ENCODE measurements at places on chromosomes 2 and 18.

DNA sequence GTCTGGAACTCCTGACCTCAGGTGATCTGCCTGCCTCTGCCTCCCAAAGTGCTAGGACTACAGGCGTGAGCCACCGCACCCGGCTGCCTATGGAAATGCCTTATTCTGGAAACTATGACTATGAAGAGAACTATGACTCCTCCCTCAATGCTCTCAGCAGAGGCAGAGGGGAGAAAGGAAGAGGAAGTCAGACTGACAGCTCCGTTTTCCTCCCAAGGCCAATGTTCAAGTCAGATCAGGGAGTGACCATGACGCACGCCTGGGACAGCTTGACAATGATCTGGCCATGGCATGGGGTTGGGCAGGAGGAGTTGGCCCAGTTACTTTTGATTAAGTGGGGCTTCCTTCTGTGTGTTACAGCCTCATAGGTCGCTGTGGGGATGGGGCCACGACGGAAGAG, 44.3 kb upstream of the MRPL33 start:
- DNase-seq, result no peak

DNA sequence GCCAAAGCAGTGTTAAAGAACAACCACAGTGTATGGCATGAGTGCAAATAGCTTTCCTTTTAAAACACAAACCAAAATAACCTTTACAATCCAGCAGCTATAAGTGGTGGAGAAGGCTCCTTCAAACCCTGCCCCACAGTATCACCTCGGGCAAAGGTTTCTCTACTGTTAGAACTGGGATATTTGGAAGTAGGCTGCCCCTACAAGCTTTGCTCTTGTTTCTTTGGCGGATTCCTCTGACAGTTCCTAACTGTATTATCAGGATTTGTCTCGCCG, 214.8 kb downstream of the ZNF521 start:
- no peak for DNase-seq

DNA sequence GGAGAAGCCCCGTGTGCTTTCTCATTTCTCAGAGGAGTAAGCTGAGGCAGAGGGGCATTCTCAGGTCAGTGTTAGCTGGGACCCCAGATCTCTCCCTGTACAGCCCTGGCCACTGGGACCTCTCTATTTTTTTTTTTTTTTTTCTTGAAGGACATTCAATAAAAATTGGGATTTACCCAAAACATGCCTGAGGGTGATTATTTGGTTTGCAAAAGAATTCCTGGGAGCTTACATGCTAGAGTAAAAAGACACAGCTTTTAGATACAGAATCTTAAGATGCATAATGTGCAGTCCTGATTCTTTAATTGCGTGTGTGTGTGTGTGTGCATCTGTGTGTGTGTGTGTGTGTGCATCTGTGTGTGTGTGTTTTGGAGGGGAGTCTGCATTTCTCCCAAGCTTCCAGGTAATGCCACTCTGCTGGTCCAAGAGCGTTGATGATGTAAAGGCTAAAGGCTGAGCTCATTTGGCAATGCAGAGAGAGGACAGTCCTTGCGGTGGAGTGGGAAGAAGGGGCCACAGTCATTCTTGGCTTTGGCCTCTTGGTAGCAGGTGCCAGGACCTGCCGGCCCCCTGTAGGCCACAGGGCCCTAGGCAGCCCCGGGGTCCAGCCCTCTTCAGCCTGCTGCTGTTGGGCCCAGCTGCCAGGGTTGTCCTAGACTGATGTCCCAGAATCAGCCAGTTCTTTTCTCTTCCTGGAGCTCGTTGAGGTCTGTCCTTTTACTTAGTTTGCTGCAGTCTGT, 74.1 kb upstream of the MCFD2 start:
- no peak for DNase-seq

GRCh38 chr2:203824603-203825002, 43.0 kb upstream of the CTLA4 start:
- DNase-seq, result no peak

DNA sequence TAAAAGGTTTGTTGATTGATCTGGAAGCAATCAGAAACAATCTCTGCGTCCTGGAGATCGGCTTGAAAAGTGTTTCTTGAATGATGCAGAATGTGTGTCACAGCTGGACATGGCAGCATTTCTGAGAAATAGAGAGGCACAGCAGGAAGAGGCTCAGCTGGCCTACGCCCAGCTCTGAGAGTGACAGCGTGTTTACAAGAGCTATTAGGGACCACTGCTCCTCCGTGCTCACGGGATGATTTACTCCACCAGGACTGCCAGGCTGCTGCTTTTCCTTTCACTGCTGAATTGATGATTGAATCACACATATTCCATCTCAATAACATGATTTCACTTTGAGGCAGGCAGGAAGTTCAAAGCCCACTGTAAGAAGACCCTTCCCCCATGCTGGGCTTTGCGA, 62.8 kb downstream of the GALNT14 start:
- DNase-seq, result no peak

DNA sequence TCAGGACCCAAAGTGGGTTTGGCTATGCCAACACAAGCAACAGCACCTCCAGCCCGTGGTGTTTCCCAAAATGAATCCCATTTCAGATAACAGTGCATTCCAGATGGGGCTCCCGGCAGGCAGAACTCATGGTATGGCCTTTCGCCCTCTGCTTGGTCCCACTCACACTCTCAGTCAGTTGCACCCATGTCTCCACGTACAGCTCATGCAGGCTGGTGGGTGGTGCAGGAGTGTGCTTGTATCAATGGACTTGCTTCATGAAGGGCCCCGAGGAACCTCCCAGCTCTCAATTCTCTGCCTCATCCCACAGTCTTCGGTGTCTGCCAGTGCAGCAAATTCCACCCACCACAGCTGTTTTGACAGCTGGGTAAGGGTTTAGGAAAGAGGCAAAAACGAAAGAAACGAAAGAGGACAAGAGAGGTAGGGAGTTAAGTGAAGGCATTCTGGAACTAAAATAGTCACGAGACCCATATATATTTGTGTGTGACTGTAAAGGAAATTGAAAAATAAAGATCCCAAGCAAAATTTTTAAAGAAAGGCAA, 278.1 kb downstream of the DCDC2C start:
- DNase-seq, result no peak

- DNase-seq, result no peak
Observed at GRCh38 chr2:148667113-148667836, 22.7 kb downstream of the EPC2 start.

DNA sequence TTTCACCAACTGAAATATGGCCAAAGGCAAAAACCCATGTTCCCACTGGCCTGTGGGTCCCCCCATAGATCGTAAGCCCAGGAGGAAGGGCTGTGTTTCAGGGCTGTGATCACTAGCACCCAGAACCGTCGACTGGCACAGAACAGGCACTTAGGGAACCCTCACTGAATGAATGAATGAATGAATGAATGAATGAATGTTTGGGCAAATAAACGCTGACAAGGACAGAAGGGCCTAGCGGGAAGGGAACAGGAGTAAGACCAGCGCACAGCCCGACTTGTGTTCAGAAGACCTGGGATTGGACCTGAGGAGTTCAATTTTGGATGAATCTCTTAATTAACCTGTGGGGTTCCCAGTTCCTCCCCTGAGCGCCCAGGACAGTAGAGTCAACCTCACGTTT, 76.2 kb downstream of the TPO start:
- DNase-seq, result no peak

DNA sequence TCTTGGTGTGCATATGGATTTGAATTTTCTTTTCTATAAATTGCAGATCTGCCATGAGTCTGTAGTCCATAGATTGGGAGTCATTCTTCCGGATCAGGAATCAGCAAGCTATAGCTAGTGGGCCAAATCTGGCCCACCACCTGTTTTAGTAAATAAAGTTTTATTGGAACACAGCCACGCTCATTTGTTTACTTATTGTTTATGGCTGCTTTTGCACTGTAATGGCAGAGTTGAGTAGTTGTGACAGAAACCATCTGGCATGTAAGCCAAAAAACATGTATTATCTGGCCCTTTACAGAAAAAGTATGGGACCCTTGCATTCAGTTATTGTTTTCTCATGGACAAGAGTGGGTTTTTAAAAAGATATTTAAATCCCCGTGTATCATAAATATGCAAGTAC, 191.2 kb downstream of the LRRTM1 start:
- DNase-seq, result no peak

DNA sequence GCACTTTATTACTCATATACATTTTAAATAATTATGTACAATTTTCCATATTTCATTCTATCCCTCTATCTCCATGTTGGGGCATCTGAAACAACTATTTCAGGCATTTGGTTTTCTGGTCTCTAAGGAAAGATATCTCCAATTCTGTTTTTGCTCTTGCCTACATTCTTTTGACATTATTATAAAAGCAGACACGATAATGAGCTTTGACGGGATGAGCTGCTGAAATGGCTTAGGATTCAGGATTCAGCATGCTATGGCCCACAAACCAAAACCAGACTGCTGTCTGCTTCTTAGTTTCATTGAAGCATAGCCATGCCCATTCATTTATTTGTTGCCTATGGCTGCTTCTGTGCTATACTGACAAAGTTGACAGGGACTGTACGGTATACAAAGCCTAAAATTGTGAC, 42.7 kb upstream of the GLS start:
- no peak for DNase-seq

- no peak for DNase-seq
Observed at GRCh38 chr2:230589025-230589424, 123.6 kb upstream of the CAB39 start.
